GM12878 (cell line): ENCODE measurements at places on chromosomes 5 and 9. TPM values are rescaled to one million over a fixed set of nuclear protein-coding genes. Genes with fewer than 3 reads are reported as not detected.

PCSK5 gene
- polyA plus RNA-seq: 0.12 and 0.14 TPM in 2 replicates

DOCK8 gene
- polyA plus RNA-seq: 43.9 and 47.2 TPM in 2 replicates

LCN1 gene
- not detected in 2 replicates for polyA plus RNA-seq

IL5 gene
- not detected in 2 replicates for polyA plus RNA-seq

IL12B gene
- 0.06 and 0.15 TPM in 2 replicates for polyA plus RNA-seq

ITGA1 gene
- 0.41 and 0.56 TPM in 2 replicates for polyA plus RNA-seq

CCL19 gene
- polyA plus RNA-seq: not detected in 2 replicates

PTPRD gene
- 0.01 TPM in 1 of 2 replicates, not detected in the other for polyA plus RNA-seq

SLC36A3 gene
- 0.06 TPM in 1 of 2 replicates, not detected in the other for polyA plus RNA-seq

SRP19 gene
- 214 and 215 TPM in 2 replicates for polyA plus RNA-seq

GPR151 gene
- polyA plus RNA-seq: not detected in 2 replicates

FABP6 gene
- 0.66 and 0.75 TPM in 2 replicates for polyA plus RNA-seq

QRFP gene
- not detected in 2 replicates for polyA plus RNA-seq

LCP2 gene
- 15.0 and 15.3 TPM in 2 replicates for polyA plus RNA-seq

SLC6A3 gene
- not detected in 2 replicates for polyA plus RNA-seq

PCDHGA6 gene
- polyA plus RNA-seq: not detected in 2 replicates

SLCO6A1 gene
- not detected in 2 replicates for polyA plus RNA-seq

IER5L gene
- 0.15 and 0.20 TPM in 2 replicates for polyA plus RNA-seq

PLAC8L1 gene
- polyA plus RNA-seq: 0.28 TPM in 1 of 2 replicates, not detected in the other

SH3RF2 gene
- not detected in 2 replicates for polyA plus RNA-seq

GPSM1 gene
- polyA plus RNA-seq: 0.07 TPM in 1 of 2 replicates, not detected in the other

TNFSF15 gene
- polyA plus RNA-seq: 0.04 TPM in 1 of 2 replicates, not detected in the other

TAF11L5 gene
- polyA plus RNA-seq: not detected in 2 replicates

SERF1A gene
- polyA plus RNA-seq: 5.9 and 7.5 TPM in 2 replicates

RGMB gene
- polyA plus RNA-seq: 6.8 and 6.9 TPM in 2 replicates

CLIC3 gene
- polyA plus RNA-seq: 0.27 TPM in 1 of 2 replicates, not detected in the other

RXRA gene
- polyA plus RNA-seq: 24.1 and 29.7 TPM in 2 replicates

ACOT12 gene
- not detected in 2 replicates for polyA plus RNA-seq

CMYA5 gene
- 0.05 TPM in 1 of 2 replicates, not detected in the other for polyA plus RNA-seq

SOWAHA gene
- not detected in 2 replicates for polyA plus RNA-seq

NMUR2 gene
- not detected in 2 replicates for polyA plus RNA-seq

ENTREP1 gene
- not detected in 2 replicates for polyA plus RNA-seq

TCERG1 gene
- polyA plus RNA-seq: 80.3 and 91.7 TPM in 2 replicates

SPINK14 gene
- not detected in 2 replicates for polyA plus RNA-seq
